Bronchial epithelial cell (primary cell): ENCODE measurements at places on chromosomes 6 and 20.

- DNase-seq, result peak; percentile 32
Observed at GRCh38 chr6:128519931-128520435, 416 bp downstream of the PTPRK start.

DNA sequence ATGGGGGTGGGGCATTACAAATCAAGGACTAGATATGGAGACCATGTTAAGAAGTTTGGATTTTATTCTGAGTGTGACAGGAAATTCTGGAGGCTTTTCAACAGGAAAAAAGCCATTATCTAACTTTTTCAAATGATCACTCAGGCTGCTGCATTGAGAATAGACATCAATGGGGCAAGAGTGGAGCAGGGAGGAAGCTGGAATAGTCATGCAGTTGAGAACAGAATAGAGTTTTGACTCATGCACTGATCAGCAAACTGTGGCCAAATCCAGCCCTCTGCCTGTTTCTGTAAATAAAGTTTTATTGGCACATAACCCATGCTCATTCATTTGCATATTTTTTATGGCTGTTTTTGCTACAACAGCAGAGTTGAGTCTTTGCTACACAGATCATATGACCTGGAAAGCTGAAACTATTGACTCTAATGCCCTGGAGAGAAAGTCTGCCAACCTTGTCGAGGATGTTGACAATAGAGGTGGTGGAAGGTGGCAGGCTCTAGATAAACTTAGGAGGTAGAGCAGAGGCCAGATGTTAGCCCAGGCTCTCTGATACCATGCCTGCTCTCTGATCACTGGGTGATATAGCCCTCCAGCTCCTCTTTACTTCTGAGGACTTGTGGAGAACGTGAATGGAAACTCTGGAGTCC is 441.8 kb downstream of the PTPRT start:
- no peak for DNase-seq

- DNase-seq, result no peak
Observed at GRCh38 chr6:157224951-157225574, 98.3 kb downstream of the TMEM242 start.

GRCh38 chr6:5084781-5085647 is at the start of gene PPP1R3G:
PPP1R3G (plus strand) TSS chr6:5085341; CDS start chr6:5085486, 145 bp downstream.
- no peak for DNase-seq

DNA sequence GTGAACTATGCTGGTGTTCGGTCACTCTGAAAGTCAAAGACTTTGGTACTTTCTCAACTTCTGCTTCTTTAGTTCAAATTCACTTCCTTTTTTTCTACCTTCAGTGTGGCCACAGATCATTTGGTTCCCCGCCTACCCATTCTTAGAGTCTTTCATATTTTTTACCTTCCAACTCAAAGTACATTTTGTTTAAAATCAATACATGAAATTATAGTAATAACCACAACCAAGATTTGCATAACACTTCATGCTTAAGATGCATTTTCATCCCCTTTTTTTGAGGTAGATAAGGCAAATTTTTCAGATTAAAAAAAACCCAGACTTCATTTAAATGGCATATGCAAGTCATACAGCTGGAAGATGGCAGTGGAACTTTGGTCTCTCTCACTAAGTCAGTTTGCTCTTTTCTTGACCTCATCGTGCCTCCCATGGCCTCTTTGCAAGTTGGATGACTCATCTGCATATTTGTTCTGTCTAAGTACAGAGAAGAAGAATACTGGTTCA is 11.9 kb upstream of the CNR1 start:
- peak; percentile 26 for DNase-seq
